ENCODE measurements at places on chromosomes 1 and 21.
A peak's percentile ranks its signal among the peaks of the same experiment; 100 is the strongest.

DNA sequence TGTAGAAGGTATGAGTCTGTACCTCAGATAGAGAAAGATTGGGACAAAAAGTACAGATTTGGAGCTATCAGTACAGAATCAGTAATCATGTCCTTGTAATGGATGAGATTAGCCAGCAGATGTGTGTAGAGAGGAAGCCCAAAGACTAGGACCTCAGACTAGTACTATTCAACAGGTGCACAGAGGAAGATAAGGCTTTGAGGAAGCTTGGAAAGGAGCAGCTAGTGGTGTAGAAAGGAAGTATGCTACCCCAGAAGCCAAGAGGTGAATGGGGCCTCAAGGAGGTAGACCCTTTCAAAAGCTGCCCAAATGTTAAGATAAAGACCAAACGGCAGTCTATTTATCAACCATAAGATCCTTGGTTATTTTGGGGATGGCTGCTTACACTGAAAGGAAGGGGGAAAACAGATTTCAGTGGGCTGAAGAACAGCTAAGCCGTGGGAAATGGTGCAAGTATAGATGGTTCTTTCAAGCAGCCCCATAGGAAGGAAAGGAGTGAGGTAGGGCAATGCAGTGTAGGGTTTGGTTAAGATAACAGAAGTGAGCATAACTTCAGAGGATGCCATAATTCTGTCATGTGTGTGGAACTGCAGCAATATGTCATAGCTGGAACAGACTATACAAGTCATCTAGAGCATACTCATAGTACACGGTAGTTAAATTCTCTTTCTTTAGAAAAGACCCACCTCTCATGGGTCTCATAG, 221.7 kb downstream of the HHIPL2 start:
- DNase-seq, result no peak

- no peak for DNase-seq
These were observed 37.7 kb upstream of the COL6A1 start for GRCh38 chr21:45943630-45944540.

DNA sequence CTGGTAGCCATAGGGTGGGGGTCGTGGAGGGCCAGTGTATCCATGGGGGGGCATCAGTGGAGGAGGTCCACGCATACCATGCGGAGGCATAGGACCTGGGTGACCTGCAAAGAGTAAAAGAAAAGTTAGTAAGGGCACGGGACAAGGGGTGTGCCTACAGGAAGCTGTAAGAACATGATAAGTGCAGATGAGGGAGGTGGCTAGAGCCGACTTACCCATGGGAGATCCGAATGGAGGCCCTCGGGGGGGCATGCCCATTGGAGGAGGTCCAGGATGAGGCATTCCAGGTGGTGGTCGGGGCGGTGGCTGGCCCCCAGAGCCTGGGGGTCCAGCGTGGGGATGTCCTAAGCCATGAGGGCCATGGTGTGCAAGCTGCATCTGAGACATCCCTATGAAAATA, 4.0 kb downstream of the SF3B4 start:
- no peak for DNase-seq

GRCh38 chr21:36551731-36552433, 72.0 kb upstream of the CLDN14 start:
- DNase-seq, result no peak

- no peak for DNase-seq
These were observed 51.2 kb downstream of the PLXNA2 start for GRCh38 chr1:208192995-208193394.

GRCh38 chr1:153750026-153750995, 22.5 kb downstream of the INTS3 start:
- DNase-seq, result no peak

DNA sequence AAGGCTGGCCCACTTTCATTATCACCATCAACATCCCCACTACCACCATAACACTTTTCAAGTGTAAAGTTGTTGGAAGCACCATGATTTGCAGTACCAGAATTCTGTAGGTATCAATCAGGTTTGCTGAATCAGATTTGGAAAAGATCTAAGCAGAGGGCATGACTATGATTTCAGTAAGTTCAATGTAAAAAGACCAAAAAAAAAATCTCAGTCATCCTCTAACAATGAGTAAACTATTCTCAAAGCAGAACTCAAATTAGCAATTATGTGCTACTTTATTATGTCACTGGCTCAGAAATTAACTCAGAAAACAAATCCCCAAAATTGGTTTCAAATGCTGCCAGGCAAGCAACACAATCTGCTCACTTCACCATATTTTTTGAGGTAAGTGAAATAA, 187.8 kb upstream of the HP1BP3 start:
- DNase-seq, result no peak

GRCh38 chr1:199574950-199575349, 452.6 kb upstream of the NR5A2 start:
- DNase-seq, result no peak

DNA sequence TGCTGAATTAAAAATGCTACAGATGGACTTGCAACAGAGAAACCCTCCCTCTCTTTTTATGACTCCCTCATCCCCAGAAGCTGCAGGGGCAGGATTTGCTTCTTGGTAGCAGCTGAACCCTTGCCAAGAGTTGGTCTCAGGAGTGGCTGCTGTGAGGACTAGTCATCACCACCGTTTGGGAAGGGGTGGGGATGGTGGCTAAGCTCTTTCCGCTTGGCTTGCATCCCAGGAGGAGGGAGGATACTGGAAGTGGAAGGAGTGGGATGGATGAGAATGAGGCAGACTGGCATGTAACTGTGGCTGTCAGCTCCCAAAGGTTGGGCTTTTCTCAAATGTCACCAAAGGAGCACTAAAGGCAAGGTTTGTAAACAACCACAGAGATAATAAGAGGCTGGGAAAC, 50.8 kb upstream of the COL24A1 start:
- no peak for DNase-seq

- peak; percentile 45 for DNase-seq
These were observed 44.1 kb downstream of the UCK2 start for GRCh38 chr1:165871311-165872067.

DNA sequence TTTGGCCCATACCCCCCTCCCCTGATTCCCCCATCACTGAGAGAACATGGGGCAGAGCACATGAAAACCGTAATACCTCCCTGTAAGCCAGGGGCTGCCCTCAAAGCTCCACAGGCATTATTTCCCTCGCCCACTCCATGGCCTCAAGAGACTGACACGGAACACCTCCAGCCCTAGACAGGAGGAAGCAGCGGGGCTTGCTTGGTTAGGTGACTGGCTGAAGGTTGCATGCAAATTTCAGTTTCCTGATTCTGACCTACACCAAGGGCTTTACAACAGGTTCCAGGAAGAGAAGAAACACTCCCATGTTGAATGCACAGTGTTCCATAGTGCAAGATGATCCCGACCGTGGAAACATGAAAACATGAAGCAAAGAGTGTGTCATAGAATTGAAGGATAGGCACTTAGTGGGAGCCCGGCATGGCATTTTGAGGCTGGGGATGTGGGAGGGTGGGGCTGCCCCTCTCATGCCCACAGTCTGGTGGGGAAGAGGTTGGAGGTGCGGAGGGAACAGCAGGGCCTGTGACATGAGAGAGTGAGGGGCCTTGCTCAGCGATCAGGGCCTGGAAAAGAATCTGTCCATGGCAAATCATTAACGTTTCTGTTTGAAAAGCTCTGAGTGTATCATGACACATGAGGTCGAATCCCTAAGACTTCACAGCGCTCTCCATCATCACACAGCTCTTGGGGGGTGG, 33.5 kb downstream of the GPR137B start:
- DNase-seq, result no peak

- DNase-seq, result no peak
These were observed 27.1 kb upstream of the PLXNA2 start for GRCh38 chr1:208271236-208271635.

DNA sequence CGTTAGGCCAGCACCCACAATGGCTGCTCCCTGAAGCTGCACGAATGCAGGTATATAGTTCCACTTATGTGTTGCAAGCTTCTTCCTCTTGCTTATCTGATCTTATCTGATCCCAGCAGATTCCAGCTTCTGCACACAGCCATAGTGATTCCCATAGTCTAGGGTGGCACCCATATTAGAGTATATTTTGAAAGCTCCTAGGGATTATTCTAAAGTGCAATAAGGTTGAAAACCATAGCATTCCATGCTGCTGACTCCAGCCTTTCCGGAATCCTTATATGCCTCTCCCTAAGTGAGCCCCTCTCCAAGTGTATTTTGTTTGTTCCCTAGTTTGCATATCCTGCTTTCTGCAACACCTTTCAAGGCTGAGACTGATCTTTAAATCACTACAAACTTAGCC, 432.0 kb downstream of the SETD4 start:
- no peak for DNase-seq

GRCh38 chr1:11129649-11130390, 30.2 kb upstream of the EXOSC10 start:
- no peak for DNase-seq

DNA sequence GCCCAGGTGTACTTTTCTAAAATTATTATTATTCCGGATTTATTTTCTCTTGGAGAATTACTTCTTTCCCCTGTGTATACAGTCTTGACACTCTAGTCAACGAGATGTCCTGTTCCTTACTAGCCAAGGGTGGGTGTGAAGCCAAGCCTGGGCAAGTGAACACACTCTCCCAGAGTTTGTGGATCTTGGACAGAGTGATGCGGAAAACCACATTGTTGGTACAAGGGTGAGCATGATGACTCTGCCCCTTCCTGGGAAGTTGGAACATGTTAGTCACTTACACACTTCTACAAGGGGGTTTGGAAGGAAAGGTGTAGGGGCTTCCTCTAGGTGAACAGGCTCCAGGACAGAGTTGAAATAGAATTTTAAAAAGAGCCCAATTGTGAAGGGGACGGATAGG, 20.0 kb upstream of the RD3 start:
- DNase-seq, result no peak

DNA sequence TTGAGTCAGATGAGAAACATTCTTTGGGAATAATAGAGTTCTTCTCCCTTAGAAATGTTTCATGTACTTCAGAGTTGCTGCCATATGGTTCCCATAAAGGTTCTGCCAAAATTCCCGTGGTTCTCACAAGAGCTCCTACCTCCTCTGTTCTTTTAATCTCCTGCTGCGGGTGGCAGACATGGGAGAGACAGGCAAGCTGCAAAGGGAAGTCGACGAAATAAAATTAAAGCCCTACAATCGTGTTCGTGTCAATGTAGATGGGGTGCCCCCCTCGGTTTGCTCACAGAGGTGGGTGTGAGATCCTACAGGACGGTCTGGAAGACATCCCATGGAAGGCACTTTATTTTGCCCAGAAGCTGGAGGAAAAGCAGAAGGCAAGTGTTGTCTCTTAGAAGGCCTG, 276.0 kb downstream of the RWDD3 start:
- DNase-seq, result no peak

- no peak for DNase-seq
These were observed 197.6 kb upstream of the TMPRSS15 start for GRCh38 chr21:18601146-18601545.

DNA sequence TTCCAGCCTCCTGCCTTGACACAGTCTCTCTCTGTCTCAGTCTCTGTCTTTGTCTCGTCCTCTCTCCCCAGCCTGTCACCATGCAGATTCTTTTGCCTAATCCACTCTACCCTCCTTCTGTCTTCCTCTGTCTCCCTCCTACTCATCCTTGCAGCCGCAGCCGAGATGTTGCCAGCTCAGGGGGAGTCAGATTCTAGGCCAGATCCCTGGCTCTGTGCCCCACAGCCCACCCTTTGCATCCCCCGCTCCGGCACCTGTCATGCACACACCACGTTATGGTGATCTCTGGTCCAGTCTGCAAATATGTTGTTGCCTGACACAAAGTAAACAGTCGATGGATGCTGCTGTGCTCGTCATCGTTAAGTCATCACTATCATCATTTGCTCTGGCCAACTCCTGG, 35.5 kb upstream of the IGSF21 start:
- no peak for DNase-seq

DNA sequence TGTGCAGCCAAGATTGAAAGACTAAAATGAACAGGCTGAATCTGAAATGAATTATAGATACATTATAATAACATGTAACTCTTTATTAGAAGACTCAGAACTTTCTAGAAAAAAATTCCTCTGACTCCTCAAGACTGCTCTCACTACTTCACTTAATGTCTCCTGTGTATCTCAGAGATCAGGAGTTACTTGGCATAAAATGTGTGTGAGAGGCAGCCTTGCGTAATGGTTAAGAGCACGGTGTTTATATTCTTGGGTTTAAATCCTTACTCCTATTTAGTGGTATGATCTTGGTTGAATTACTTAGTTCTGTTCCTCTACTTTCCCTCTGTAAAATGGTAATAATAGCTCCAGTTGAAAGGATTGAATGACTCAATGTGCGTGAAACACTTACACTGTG, 634.9 kb downstream of the LTN1 start:
- DNase-seq, result no peak

DNA sequence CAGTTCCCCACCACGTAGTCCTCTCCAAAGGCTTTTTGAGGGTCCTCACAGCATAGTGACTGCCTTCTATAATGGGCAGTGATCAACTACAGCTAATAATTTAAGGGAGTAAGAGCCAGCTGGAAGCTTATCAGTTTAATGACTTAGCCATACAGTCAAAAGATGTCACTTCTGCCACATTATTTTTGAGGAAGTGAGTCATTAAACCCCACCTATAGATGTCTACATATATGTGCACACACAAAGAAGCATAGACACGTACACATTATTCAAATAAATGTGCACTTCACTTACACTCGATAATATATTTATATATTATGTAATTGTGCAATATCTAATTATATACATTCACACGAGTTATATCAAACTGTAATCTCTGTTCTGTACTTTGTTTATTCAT, 1704.7 kb downstream of the KCNT2 start:
- no peak for DNase-seq

- no peak for DNase-seq
These were observed 157.8 kb upstream of the JUN start for GRCh38 chr1:58941471-58942289.

DNA sequence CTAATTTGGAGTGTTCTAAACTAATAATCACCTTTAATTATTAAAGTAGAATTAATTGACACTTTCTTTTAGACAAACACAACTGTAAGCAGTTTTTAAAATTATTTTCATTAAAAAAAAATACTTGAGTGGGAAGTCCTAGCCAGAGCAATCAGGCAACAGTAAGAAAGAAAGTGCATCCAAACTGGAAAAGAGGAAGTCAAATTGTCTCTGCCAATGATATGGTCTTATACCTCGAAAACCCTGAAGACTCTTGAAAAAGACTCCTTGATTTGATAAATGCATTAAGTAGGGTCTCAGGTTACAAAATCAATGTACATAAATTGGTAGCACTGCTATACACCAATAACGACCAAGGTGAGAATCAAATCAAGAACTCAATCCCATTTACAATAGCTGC, 83.0 kb upstream of the GADD45A start:
- DNase-seq, result no peak

GRCh38 chr1:209823143-209824041, 4.4 kb upstream of the UTP25 start:
- peak; percentile 44 for DNase-seq

DNA sequence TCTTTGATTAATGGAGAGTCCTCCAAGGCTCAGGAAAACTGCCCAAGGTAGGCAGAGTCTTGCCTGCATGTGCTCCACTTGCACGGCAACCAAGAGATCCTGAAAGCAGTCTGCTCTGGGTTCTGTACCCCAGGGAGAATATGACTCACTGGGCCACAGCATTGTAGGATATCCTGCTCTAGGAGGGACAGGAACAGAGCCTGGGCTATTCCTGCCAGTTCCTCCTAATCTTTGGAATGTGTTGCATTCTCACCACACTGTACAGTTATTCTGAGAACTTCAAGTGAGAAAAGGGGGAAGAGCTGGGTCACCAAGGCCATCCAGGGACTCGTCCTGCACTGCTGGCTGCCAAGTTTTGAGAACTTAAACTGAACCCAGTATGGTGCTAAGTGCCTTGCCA, 278.5 kb downstream of the MATN1 start:
- no peak for DNase-seq

GRCh38 chr1:178345238-178345637, 151.5 kb downstream of the CLEC20A start:
- DNase-seq, result no peak

GRCh38 chr1:53155534-53155933, 13.1 kb upstream of the SLC1A7 start:
- DNase-seq, result no peak

Measured in SW 1271 (cell line).